ENCODE measurements at places on chromosomes 7 and 10. TPM values are rescaled to one million over a fixed set of nuclear protein-coding genes. Genes with fewer than 3 reads are reported as not detected.

SCRN1 gene
- total RNA-seq = 146 TPM

FRG2B gene
- not detected for total RNA-seq

ERV3-1 gene
- 9.5 TPM for total RNA-seq

CCDC136 gene
- 6.3 TPM for total RNA-seq

AGBL3 gene
- total RNA-seq = 0.66 TPM

PPIF gene
- total RNA-seq = 26.1 TPM

LSM5 gene
- 6.4 TPM for total RNA-seq

WDR11 gene
- 88.4 TPM for total RNA-seq

VWDE gene
- not detected for total RNA-seq

ACTL6B gene
- not detected for total RNA-seq

AQP1 gene
- total RNA-seq = 335 TPM

EBF3 gene
- 1.6 TPM for total RNA-seq

STOX1 gene
- total RNA-seq = 0.13 TPM

ASIC3 gene
- 0.26 TPM for total RNA-seq

MMD2 gene
- not detected for total RNA-seq

SPDYE11 gene
- total RNA-seq = not detected

ZNF655 gene
- 62.3 TPM for total RNA-seq

SLC26A4 gene
- total RNA-seq = 0.56 TPM

PILRA gene
- total RNA-seq = not detected

EPO gene
- total RNA-seq = not detected

CYP2E1 gene
- 0.86 TPM for total RNA-seq

BTRC gene
- 13.4 TPM for total RNA-seq

GPER1 gene
- total RNA-seq = 3.2 TPM

CDHR3 gene
- total RNA-seq = 3.1 TPM

Data from smooth muscle cell of the pulmonary artery (primary cell).